Activated T-cell treated with anti-CD3 and anti-CD28 coated beads, Interleukin-2, amount 50 U/mL, for 72 hours (primary cell): ENCODE measurements at places on chromosomes 6 and 20. TPM values are rescaled to one million over a fixed set of nuclear protein-coding genes. Genes with fewer than 3 reads are reported as not detected.
A peak's percentile ranks its signal among the peaks of the same experiment; 100 is the strongest.

DNA sequence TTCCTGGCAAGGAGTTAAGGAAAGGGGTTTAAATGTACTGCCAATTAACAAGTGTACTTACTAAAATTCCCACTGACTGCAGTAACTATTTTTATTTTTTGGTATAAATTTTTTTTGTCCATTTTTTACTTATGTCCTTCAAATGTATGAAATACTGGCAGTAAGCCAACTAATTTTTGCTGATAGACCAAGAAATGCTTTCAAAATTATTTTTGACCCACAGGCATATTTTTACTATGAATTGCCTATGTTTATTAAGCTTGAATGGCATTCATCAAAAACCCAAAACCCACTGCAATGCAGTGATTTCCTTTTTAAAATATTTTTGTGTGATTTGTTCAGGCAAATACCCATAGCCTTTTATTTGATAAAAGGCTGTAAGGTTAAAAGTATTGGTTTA is 560.1 kb downstream of the UTRN start:
- no peaks in the 10 kb centered on the region for H3K27me3 ChIP-seq
- DNase-seq, result no peak

Gene PRSS16
- 5.6 TPM for total RNA-seq

Gene CENPW
- total RNA-seq, result 41.2 TPM

- H3K4me3 ChIP-seq, result no peak overlapping the region
- H3K27me3 ChIP-seq, result no peaks in the 10 kb centered on the region
- peaks cover 25% of the 10 kb centered on the region for H3K4me1 ChIP-seq
- peaks cover 12% of the 10 kb centered on the region for H3K36me3 ChIP-seq
- no peak for DNase-seq
These were observed 360.4 kb downstream of the ESR1 start for GRCh38 chr6:152167641-152168603.

Gene POM121L2
- total RNA-seq, result not detected

DNA sequence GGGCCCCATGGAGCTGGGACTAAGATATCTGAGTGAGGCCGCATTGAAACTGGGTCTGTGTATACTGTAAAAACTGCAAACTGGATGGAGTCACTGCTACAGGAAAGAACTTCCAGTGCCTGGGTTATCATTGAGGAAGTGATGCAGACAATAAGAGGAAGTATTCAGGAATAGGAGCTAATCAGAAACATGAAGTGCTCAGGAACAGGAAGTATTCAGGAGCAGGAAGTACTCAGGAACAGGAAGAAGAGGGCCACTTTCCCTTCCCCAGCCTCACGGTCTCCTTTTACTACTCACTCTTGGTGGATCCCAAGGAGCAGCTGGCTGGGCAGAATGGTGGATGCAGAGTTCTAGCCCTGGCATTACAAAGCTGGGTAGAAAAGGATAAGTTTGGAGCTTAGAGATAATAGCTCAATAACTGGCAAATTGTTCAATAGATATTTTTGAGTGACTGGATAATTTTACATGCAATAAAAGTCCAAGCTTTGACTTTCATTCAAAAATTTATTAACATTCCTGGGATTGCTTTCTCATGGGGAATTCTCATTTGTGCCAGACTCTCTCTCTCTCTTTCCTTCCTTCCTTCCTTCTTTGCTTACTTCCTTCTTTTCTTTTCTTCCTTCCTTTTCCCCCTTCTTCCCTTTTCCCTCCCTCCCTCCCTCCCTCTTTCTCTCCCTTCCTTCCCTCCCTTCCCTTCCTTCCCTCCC is 82.2 kb upstream of the PAX1 start:
- no peak overlapping the region for H3K27ac ChIP-seq
- no peaks in the 10 kb centered on the region for H3K36me3 ChIP-seq
- peaks cover 18% of the 10 kb centered on the region for H3K27me3 ChIP-seq
- DNase-seq, result no peak
- H3K4me3 ChIP-seq, result no peak overlapping the region

DNA sequence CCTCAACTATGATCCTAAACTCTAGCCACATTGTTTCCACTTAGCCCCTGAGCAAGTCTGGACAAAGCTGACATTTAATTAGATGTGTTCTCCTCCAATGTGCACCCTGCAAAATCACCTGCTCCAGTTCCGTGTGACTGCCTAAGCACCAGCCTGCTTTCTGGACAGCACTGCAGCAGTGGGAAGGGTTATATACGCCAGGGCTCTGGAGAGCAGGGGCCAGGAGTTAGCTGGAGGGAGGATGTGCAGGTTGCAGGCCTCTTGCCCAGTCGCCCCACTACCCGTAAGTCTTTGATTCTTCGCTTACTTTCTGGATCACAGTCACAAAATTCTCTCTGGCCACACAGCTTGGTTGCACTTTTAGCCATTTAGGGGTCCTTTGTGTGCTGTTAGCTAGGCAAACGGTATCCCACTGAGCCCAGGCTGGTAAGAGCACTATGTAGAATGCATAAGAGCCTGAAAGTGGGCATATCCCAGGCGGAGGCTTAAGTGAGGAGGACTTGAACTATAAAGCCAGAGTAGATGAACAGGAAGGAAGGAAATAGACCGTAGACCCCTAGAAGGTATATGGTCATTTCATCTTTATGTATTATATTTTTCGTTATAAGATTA is 10.7 kb upstream of the PLEKHG1 start:
- H3K4me1 ChIP-seq, result no peaks in the 10 kb centered on the region
- peaks cover 22% of the 10 kb centered on the region for H3K27me3 ChIP-seq
- no peaks in the 10 kb centered on the region for H3K36me3 ChIP-seq

GRCh38 chr20:23358563-23358906 is 3.4 kb upstream of the GZF1 start:
- H3K4me3 ChIP-seq, result peak overlapping the region; percentile 95
- peaks cover 30% of the 10 kb centered on the region for H3K4me1 ChIP-seq
- peaks cover 1% of the 10 kb centered on the region for H3K36me3 ChIP-seq
- peak overlapping the region; percentile 88 for H3K27ac ChIP-seq

GRCh38 chr6:81621816-81622395 is 130.6 kb downstream of the TENT5A start:
- no peaks in the 10 kb centered on the region for H3K4me1 ChIP-seq
- H3K36me3 ChIP-seq, result no peaks in the 10 kb centered on the region
- DNase-seq, result no peak
- H3K27me3 ChIP-seq, result no peaks in the 10 kb centered on the region

- H3K27ac ChIP-seq, result no peak overlapping the region
- no peaks in the 10 kb centered on the region for H3K4me1 ChIP-seq
These were observed 122.9 kb upstream of the PDE7B start for GRCh38 chr6:135728589-135728988.

Gene ARMC12
- total RNA-seq, result 4.5 TPM

DNA sequence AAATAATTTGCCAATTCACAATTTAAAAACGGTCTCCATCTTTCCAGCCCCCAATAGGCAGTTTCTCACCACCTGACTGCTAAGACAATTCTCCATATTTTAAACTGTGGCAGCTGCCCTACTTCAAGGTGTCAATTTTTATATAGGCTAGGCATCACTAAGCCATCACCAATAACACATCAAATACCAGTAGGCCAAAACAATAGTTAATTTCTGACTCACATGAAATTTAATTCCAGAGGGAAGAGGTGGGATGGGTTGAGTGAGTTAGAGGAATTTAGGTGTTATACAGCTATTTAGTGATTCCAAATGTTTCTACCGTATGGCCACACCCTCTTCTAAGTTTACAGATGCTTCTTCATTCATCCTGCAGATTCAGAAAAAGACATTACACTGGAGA is 49.9 kb downstream of the GFRAL start:
- no peaks in the 10 kb centered on the region for H3K4me1 ChIP-seq
- no peaks in the 10 kb centered on the region for H3K27me3 ChIP-seq
- DNase-seq, result no peak
- H3K4me3 ChIP-seq, result no peak overlapping the region

GRCh38 chr20:49172413-49172812 is 15.7 kb downstream of the STAU1 start:
- no peak overlapping the region for H3K4me3 ChIP-seq
- no peaks in the 10 kb centered on the region for H3K27me3 ChIP-seq
- H3K4me1 ChIP-seq, result peaks cover 54% of the 10 kb centered on the region
- DNase-seq, result no peak
- peak overlapping the region; percentile 72 for H3K27ac ChIP-seq

Gene LY6G6C
- 0.67 TPM for total RNA-seq

DNA sequence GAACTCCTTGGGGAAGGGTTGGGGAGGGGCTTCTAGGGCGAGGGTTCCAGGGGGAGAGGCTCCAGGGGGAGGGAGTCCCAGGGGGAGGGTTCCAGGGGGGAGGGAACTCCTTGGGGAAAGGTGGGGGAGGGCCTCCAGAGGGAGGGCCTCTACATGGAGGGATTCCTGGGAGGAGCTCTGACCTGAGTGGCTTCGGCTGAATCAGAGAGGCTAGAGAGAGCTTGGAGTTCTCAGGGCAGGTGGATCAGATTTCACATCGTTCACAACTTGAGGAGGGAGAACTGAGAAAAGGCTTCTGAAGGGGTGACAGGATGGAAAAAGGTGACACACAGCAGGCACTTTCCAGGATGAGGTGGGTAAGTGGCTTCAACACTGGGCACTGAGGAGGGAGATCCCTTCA is 49.1 kb downstream of the DAAM2 start:
- H3K27ac ChIP-seq, result no peak overlapping the region
- no peaks in the 10 kb centered on the region for H3K36me3 ChIP-seq
- no peaks in the 10 kb centered on the region for H3K4me1 ChIP-seq
- no peak for DNase-seq
- H3K4me3 ChIP-seq, result no peak overlapping the region

GRCh38 chr20:40591119-40591518 is 97.9 kb downstream of the MAFB start:
- H3K4me1 ChIP-seq, result no peaks in the 10 kb centered on the region
- H3K36me3 ChIP-seq, result no peaks in the 10 kb centered on the region
- no peak for DNase-seq
- no peak overlapping the region for H3K4me3 ChIP-seq
- H3K27ac ChIP-seq, result no peak overlapping the region

- H3K36me3 ChIP-seq, result peaks cover 77% of the 10 kb centered on the region
- no peaks in the 10 kb centered on the region for H3K27me3 ChIP-seq
- peaks cover 30% of the 10 kb centered on the region for H3K4me1 ChIP-seq
- peak overlapping the region; percentile 99 for H3K4me3 ChIP-seq
- DNase-seq, result no peak
- peak overlapping the region; percentile 98 for H3K27ac ChIP-seq
These were observed 4.2 kb downstream of the TNFAIP3 start for GRCh38 chr6:137871291-137871690.

Gene C20orf144
- total RNA-seq, result 0.17 TPM

Gene ARG1
- not detected for total RNA-seq

- no peak overlapping the region for H3K27ac ChIP-seq
- DNase-seq, result peak; percentile 4
- peak overlapping the region; percentile 91 for H3K4me3 ChIP-seq
- H3K27me3 ChIP-seq, result peaks cover 55% of the 10 kb centered on the region
- H3K4me1 ChIP-seq, result peaks cover 25% of the 10 kb centered on the region
These were observed 793 bp downstream of the GMPR start for GRCh38 chr6:16238963-16239797.

- no peak for DNase-seq
- no peak overlapping the region for H3K27ac ChIP-seq
- H3K27me3 ChIP-seq, result peaks cover 62% of the 10 kb centered on the region
- peaks cover 46% of the 10 kb centered on the region for H3K4me1 ChIP-seq
- peak overlapping the region; percentile 60 for H3K4me3 ChIP-seq
These were observed 1.2 kb upstream of the ULBP2 start for GRCh38 chr6:149940672-149940982.

GRCh38 chr6:27986928-27987725 is 30.1 kb downstream of the OR2B6 start:
- H3K27ac ChIP-seq, result no peak overlapping the region
- no peaks in the 10 kb centered on the region for H3K36me3 ChIP-seq
- H3K4me1 ChIP-seq, result no peaks in the 10 kb centered on the region
- H3K4me3 ChIP-seq, result no peak overlapping the region
- peaks cover 45% of the 10 kb centered on the region for H3K27me3 ChIP-seq

GRCh38 chr6:14193524-14193923 is 76.0 kb downstream of the CD83 start:
- peaks cover 11% of the 10 kb centered on the region for H3K27me3 ChIP-seq
- no peak overlapping the region for H3K4me3 ChIP-seq
- H3K27ac ChIP-seq, result no peak overlapping the region
- DNase-seq, result no peak
- no peaks in the 10 kb centered on the region for H3K36me3 ChIP-seq
- no peaks in the 10 kb centered on the region for H3K4me1 ChIP-seq

GRCh38 chr6:170253226-170253909 is 37.5 kb downstream of the DLL1 start:
- no peaks in the 10 kb centered on the region for H3K27me3 ChIP-seq
- H3K4me3 ChIP-seq, result no peak overlapping the region
- H3K27ac ChIP-seq, result no peak overlapping the region
- no peaks in the 10 kb centered on the region for H3K36me3 ChIP-seq
- H3K4me1 ChIP-seq, result no peaks in the 10 kb centered on the region

DNA sequence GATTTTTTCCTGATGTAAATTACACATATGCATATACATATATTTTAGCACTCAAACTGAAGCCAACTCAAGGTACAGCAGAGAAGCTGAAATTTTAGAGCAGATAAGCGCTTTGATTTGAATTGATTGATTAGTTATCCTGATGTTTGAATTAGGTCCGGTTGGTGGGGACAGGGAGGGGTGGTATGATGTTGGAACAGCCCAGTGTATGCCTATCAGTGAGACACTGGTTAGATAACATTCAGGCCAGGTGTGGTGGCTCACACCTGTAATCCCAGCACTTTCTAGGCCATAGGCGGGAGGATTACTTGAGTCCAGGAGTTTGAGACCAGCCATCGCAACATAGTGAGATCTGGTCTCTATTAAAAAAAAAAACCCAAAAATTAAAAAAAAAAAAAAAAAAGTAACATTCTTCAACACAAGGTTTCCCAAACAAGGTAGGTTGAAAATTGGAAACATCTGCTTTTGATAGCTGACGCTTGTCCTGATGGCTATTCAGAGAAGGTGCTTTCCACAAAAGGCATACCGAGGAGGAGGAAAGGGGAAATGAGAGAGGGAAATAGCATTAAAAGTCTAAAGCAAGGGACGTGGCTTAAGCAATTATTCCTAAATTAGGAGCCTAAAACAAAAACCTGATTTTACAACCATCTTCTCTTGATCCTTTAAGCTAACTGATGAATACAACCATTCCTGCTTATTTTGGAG is 288.4 kb upstream of the JARID2 start:
- no peaks in the 10 kb centered on the region for H3K4me1 ChIP-seq
- no peak overlapping the region for H3K4me3 ChIP-seq
- no peak for DNase-seq
- H3K36me3 ChIP-seq, result peaks cover 9% of the 10 kb centered on the region
- no peaks in the 10 kb centered on the region for H3K27me3 ChIP-seq

DNA sequence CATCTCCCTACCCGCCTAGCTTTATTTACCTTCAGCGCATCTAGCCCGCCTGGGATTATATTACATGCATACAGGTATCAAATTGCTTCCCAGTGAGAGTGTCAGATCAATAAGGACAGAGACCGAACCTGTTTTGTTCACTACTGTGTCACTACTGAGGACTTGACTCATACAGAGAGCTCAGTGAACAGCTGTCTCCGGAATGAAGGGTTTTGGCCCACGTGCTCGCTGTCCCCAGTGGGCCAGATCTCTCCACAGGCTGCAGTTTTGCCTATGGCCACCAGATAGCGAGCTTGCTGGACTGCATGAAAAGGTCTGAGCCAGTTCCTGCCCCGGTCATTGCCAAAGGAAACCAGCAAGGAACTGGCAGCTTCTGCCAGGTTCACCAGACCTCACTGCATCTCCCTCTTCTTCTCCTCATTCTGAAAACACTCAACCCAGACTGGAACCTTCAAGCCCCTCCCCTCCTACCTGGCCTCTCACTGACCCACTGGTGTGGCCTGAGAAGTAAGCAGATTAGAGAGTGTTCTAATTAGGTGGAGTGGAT is 150.8 kb downstream of the ZMYND8 start:
- no peak overlapping the region for H3K27ac ChIP-seq
- H3K4me1 ChIP-seq, result no peaks in the 10 kb centered on the region
- no peak for DNase-seq
- no peak overlapping the region for H3K4me3 ChIP-seq

Gene CRISP1
- not detected for total RNA-seq
